Activated CD8-positive, alpha-beta memory T cell treated with anti-CD3 and anti-CD28 coated beads, Interleukin-2, amount 10 ng/mL, durations not matched to agents 7 days and 5 days (primary cell): ENCODE measurements at places on chromosomes 16 and 17. TPM values are rescaled to one million over a fixed set of nuclear protein-coding genes. Genes with fewer than 3 reads are reported as not detected.

KRTAP2-1 gene
- not detected for total RNA-seq

CCL16 gene
- total RNA-seq: not detected

MAPT gene
- total RNA-seq: not detected

ADGRG1 gene
- 19.9 TPM for total RNA-seq

CEP112 gene
- total RNA-seq: 3.1 TPM

RNF157 gene
- total RNA-seq: 73.0 TPM

ZG16 gene
- not detected for total RNA-seq

IGF2BP1 gene
- total RNA-seq: not detected

ITGAL gene
- total RNA-seq: 566 TPM

TNFRSF13B gene
- total RNA-seq: not detected

CLEC3A gene
- total RNA-seq: not detected

NPIPB2 gene
- 14.9 TPM for total RNA-seq

MPV17L gene
- not detected for total RNA-seq

TNFRSF17 gene
- not detected for total RNA-seq

SHCBP1 gene
- total RNA-seq: 53.1 TPM

MBTD1 gene
- total RNA-seq: 11.0 TPM

GPR179 gene
- 0.02 TPM for total RNA-seq

NACA2 gene
- not detected for total RNA-seq

TBC1D3B gene
- 9.9 TPM for total RNA-seq

EMP2 gene
- total RNA-seq: not detected

ASGR1 gene
- 0.35 TPM for total RNA-seq

SPHK1 gene
- total RNA-seq: 8.4 TPM

CRHR1 gene
- not detected for total RNA-seq

SMPD3 gene
- 7.7 TPM for total RNA-seq

RIPOR1 gene
- total RNA-seq: 14.3 TPM

ATMIN gene
- 27.5 TPM for total RNA-seq

PVALEF gene
- total RNA-seq: not detected

PRAC2 gene
- total RNA-seq: not detected

SLC4A1 gene
- total RNA-seq: not detected

SARM1 gene
- 20.2 TPM for total RNA-seq

LGALS9B gene
- total RNA-seq: 0.73 TPM

RUNDC3A gene
- 0.18 TPM for total RNA-seq

SLC22A31 gene
- total RNA-seq: not detected

HBQ1 gene
- total RNA-seq: not detected

MYL11 gene
- total RNA-seq: 1.0 TPM

GIT1 gene
- 69.5 TPM for total RNA-seq

HSD17B1 gene
- total RNA-seq: 1.1 TPM

PRSS33 gene
- total RNA-seq: not detected

CDH13 gene
- not detected for total RNA-seq

ZNF423 gene
- not detected for total RNA-seq

OSGIN1 gene
- 0.21 TPM for total RNA-seq

TRIM72 gene
- total RNA-seq: not detected

SLFN14 gene
- 0.07 TPM for total RNA-seq

DNAH2 gene
- total RNA-seq: not detected
